ENCODE measurements at places on chromosomes 6 and 20.

DNA sequence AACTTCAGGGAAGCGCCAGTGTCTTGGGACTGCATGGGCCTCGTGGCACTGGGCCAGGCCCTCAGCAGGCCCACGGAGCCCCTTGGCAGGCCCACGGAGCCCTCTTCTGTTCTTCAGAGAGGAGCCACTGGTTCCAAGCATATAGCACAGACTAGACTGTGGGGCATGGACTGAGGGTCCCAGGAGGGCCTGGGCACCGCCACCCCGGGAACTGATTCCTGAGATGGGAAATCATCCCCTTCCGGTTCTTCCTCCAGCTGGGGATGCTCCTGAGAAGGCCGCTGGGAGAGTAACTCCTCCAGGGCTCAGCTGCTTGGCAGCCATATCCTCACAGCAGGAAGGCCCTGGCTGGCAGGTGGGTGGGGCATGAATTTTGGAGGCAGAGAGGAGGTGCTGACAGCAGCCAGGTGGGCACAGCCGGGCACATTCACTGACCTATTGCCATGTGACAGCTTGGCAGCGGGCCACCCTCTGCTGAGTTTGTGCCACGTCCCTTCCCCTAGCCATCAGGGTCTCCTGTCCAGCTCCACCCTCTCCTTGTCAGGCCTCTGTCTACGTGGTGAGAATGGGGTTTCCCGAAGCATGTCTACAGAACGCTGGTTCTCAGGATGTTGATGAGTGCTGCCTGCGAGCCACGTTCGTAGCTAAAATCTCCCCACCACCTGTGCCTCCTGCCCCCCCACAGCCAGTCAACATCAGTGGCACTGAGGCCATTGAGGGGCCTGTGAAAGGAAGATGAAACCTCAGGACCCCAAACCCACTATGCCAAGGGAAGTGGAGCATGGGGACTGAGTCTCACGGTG is 152.1 kb downstream of the TAF4 start:
- no peak for DNase-seq

- no peak for DNase-seq
Measured at GRCh38 chr6:37168811-37169495, 999 bp upstream of the PIM1 start.

DNA sequence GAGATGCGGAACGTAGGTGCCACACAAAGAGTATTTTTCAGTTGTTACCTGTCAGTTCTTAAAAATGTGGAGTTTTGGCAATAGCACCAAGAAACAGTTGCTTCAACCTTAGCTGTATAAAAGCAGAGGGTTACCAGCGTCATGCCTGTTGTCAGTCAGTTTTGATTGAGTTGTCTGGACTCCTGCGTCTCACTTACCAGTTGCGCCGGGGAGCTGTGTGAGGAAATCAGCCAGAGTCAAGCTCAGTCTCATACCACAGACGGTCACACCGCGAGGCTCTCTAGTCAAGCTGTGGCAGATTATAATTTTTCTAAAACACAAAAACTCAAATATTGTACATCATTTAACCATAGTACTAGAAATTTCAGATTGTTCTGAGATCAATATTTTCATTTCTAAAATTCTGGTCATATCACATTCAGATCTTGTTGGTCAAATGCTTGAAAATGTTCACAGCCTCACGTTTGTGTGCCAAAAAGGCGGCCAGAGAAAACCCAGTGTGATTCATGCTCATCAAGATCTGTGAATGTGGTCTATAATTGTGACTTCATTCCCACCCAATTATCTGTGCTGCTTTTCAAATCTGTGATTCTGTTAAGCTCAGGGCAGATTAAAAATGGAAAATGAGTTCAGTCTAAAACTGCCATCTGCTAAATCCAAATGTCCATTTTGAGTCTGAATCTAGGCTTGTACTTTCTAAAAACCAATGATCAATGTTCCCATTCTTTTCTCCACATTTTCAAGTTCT is 37.5 kb downstream of the SASH1 start:
- DNase-seq, result no peak

GRCh38 chr20:33554914-33555420 is 65.1 kb downstream of the CBFA2T2 start:
- peak; percentile 1 for DNase-seq

DNA sequence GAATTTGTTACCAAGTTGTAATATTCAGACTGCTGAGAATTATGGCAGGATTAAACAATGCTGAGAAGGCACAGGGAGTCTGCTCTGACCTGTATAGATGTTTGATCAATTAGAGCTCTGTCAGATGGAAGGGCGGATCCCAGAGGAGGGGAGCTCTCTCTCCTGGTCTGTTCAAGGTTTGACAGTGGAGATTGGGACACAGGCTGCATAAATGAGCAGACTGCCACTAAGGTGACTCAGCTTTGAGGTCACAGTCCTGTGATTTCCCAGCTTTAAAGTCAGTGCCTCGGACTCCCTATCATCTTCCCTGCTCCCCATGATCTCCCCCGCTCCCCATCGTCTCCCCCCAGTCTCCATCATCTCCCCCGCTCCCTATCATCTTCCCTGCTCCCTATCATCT is 59.2 kb upstream of the SLC22A23 start:
- DNase-seq, result no peak

GRCh38 chr6:15665237-15665636 is 2.4 kb upstream of the DTNBP1 start:
- DNase-seq, result no peak

DNA sequence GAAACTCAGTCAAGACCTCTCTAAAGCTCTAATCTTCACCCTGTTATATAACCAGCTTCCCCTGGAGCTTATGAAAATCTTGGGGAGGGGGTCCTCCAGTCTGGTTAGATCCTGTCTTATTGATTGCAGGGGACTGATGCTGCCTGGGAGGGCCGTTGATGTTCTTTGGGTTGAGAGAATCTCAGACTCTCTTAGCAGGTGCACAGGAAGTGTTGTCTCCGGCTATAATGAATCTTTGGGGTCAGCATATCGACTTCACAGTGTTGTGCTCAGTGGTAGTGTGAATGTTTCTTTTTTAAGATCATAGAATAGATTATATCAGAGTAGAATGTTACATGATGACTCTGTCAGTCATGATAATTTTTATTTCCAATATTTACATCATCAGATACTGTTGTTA is 2.8 kb upstream of the ECI2 start:
- no peak for DNase-seq

- DNase-seq, result no peak
Measured at GRCh38 chr6:144606083-144606482, 320.9 kb downstream of the UTRN start.

DNA sequence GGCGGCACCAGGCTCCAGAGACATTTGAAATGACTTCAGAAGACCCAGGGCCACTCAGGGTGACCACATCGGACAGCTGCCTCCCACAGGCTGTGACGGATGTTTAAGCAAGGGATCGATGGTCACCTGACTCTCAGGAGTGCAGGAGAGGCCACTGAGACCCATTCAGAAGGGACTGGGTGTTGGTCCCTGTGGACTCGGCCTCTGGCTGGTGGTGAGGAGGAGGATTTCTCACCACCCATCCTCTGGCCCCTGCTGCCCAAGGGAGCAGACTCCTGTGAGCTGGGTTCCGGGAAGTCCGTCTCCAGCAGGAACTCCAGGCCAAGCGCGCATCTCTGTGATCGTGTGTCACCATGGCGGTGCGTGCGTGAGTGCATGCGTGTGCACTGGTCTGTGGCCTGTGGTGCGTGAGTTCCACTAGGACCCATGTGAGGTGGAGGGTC is 25.5 kb downstream of the NPEPL1 start:
- no peak for DNase-seq

- no peak for DNase-seq
Measured at GRCh38 chr20:63092660-63093215, 86.0 kb upstream of the BHLHE23 start.

DNA sequence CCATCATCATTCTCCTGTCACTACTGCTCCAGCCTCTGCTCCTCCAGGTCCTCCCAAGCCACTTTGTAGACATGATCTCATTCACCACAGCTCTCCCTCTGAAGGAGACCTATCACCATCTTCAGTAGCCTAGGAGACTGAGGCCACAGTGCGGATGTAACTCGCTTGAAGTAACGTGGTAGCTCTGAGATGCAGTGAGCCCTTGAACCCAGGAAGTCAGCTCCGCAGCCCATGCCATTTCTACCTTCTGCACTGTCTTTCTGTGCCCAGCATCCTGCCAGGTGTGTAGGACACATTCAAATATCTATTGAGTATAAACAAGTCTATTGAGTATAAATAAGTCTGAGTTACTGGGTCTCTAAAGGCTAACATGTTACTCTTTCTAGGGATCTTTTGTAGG is 164.4 kb downstream of the CDH26 start:
- no peak for DNase-seq

GRCh38 chr6:49911252-49911651 is 44.9 kb upstream of the CRISP1 start:
- DNase-seq, result no peak

DNA sequence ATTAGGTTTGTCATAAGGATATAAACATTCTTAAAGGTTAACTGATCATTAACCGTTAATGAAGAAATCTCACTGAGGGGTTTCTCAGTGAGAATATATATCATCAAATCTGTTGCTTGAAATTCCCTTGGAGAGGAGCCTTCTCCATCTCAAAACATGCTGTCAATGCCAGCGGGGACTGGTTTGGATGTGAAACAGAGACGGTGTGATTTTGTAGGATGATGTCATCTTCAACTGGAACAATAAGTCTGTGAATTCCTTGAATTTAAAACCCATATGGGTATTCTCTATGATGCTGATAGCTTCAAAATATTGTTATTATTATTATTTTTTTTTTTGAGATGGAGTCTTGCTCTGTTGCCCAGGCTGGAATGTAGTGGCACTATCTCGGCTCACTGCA is 75.9 kb downstream of the GMPR start:
- no peak for DNase-seq

GRCh38 chr6:122789182-122790027 is at the start of gene SMPDL3A:
SMPDL3A (plus strand) TSS chr6:122789258; CDS start chr6:122789347, 89 bp downstream.
- DNase-seq, result no peak

GRCh38 chr6:13004601-13005000 is 288.0 kb downstream of the PHACTR1 start:
- no peak for DNase-seq

GRCh38 chr20:51926670-51927305 is 124.5 kb upstream of the SALL4 start:
- DNase-seq, result no peak

DNA sequence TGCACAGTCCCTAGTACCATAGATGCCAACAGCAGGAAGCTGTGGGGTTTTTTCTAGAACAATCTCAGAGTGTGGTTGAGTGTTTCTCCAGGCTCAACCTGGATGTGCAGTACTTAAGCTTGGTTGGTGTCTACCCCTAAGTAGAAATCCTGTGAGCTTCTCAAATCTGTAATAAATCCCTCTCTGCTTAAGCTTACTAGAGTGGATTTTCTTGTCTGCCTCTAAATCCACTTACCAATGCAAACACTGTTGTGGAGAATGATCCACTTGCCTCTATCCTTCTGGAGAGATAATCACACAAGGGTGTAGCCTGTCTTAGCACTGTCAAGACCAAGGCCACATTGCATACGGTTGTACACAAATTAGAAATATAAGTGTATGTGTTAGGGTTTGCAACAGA is 43.3 kb upstream of the CLIC5 start:
- no peak for DNase-seq

DNA sequence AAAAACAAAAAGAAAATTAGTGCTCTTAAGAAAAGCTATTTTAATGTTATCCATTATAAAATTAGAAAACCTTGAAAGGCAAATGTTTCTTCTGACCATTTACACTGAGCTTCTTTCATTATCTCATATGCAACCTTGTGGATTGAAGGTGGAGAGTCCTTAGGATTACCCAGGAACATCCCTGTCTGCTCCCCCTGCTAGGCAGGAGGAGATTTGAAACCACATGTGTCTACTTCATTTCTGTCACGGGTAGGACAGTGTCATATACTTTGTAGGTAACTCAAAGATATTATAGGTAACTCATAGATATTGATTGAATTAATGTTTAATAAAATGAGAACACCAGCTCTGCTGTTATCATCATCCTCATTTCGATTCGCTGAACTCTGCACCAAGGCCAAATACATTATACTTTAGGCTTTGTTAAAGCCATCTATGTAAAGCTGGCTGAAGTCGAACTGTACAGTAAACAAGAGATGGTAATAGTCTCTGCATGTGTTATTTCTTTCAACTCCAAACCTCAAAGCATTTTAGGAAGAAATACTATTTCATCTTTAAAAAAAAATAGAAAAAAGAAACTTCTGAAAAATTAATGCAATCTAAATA is 49.5 kb downstream of the HDAC2 start:
- no peak for DNase-seq

GRCh38 chr6:53809691-53810090 is 14.9 kb downstream of the LRRC1 start:
- DNase-seq, result no peak
